ENCODE measurements at places on chromosomes 4 and X.

- no peak for DNase-seq
These were observed 2.9 kb upstream of the LEF1 start for GRCh38 chr4:108171339-108172230.

- no peak for DNase-seq
These were observed 295.9 kb upstream of the NRK start for GRCh38 chrX:105526431-105526830.

DNA sequence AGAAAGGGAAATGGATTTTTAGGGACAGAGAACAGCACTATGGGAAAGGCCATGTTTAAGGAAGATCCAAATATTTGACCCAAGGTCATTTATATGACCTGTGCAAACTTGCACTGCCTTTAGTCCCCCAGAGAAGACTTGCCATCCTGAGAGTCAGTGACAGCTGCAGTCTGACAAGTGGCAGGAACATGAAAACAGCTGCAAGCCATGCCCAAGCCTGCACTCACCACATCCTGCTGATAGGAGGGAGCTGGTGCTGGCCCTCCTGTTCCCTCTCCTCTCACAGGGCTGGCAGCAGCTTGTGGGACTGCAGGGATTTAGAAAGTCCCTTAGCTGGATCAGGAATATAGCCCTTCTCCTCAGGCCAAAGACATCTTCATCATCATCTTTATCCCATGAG lies 187.7 kb downstream of the RAP1GDS1 start:
- no peak for DNase-seq

DNA sequence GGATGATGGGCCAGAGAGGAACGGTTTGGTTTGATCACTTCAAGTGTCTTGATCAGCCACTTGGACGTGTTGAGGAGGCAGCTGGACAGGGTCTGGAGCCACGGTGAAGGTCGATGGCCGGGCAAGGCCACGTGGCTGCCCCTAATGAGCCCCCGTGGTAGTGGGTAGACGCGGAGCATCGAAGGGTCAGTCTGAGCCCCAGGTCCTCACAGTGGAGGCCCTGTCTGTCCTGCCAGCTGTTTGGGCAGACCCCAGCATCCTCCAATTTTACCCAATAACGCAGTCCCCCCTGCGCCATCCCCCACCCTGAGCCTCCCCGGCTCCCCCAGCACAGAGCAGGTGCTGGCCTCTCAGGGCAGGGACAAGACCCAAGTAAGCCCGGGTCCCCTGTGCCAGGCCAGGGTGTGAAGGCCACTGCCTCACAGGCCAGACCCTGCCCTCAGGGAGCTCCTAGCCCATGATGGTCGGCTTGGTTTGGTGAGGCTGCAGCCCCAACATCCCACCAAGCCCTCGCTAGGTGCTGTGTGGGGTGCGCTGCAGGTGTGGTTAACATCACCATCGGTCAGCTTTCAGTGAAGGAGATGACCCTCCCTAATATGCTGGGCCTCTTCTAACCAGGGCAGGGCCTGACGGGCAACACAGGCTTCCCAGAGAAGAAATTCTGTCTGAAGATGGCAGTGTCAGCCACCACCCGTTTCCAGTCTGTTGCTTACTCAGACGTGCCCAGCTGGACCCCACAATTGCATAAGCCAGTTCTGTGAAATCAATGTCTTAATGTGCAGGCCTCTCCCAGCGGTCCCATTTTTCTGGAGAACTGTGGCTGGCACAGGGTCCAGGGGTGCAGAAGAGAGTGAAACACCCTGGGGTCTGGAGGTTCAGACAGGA lies 40.5 kb upstream of the NKX1-1 start:
- no peak for DNase-seq

- no peak for DNase-seq
These were observed 14.3 kb downstream of the ZRSR2 start for GRCh38 chrX:15804563-15804962.

DNA sequence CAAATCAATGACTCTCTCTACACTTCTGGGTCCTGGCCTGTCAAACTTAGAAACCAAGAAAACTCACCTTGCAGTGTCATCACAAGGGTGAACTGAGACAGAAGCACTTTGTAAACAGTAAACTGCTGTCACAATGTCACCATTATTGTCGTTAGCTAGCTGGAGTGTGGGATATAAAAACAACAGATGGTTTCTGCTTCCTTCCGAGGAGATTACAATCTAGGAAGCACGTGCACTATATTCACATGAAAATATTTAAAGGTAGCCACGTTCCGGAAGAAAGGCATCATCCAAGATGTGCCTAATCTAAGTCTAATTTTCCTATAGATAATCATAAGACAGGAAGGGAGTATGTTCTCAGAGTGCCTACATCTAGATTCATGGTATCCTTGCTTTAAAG lies 64.7 kb upstream of the ACSL1 start:
- DNase-seq: no peak

DNA sequence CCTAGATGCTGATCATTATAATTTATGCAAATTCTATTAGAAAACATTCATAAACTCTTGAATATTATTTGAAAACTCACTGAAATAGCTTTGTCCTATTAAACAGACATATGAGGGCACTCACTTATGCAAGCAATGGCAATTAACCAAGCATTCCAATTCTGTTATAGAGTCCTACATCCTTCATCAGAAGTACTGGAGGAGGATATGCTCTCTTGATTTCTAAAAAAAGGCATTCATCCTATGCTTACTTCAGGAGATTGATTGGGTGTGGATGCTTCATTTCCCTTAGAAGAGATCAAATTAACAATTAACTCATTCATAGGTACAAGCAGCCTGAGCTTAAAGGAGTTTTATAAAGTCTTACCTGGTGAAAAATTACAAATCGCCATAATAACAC lies 1317.2 kb downstream of the PCDH7 start:
- DNase-seq: no peak

DNA sequence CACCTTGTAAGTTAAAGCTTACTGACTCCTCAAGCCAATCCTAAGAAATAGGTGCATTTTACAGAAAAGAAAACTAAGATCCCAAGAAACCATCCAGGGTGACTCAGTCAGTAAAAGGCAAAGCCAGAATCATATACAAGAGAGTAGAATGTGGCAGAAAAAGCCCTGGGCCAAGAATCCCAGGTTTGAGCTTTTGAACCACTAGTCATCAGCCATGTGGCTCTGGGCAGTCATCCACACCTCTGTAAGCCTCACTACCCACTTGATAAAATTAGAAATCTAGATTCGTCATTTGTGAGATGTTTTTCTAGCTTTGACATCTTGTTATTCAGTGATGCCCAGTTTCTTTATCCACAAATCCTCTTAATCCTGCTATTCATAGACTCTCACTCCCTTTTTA lies 122.2 kb upstream of the PDE5A start:
- peak; percentile 66 for DNase-seq

DNA sequence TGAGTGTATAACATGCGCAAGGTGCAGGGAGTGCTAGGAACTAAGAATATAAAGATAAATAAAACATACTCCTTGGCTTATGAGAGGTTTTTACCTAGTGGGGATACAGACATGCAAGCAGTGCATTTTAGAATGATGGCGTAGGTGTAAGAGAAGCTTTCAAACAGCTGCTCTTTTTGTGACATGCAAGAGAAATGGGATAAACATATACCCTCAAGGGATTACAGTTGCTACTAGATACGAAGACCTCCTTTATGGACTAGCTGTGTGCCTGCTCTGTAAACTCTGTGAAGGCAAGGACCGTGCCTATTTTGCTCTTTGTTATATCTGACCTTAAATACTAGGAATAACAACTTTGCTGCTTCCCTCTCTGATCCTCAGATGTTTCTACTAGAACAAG lies 39.0 kb upstream of the SLITRK4 start:
- no peak for DNase-seq

- no peak for DNase-seq
These were observed at the start of gene KCNIP4 for GRCh38 chr4:21948347-21949072. Gene KCNIP4, minus strand, starts transcription at chr4:21948772.

GRCh38 chr4:126386512-126386911 lies 1071.8 kb downstream of the FAT4 start:
- DNase-seq: peak; percentile 42

DNA sequence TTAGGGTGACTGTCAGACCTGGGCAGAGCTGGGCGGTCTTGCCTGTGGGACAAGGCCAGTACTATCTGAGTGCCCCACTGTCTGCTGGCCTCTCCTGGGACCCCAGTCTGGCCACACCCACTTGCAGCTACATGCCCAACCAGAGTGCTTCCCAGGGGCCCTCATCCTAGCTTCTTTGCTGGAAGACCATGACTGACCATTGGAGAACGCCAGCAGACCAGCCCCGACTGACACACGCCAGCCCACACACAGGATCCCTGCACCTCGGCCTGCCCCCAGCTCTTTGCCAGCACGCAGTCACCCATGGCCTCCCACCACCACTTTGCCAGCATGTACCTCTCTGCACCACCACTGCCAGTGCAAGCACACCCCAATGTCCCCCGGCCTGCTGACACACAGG lies 585.7 kb downstream of the ZNF674 start:
- no peak for DNase-seq

DNA sequence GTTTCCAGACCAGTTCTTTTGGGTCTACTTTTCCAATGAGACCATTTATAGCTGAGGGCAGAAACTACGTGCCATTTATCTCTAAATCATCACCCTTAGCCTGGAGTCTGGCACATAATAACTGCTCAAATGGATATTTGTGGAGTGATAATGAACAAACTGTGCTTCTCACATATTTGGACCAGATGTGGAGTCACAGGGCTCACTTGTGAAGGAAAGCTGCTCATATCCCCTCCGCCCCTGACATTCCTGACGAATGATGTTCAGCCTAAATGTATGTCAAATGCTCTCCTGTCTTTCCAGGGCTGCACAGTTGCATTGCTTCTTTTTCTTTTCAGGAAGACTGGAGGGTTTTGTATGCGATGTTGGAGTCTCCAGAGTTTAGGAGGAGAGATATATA lies 110.1 kb downstream of the GBA3 start:
- DNase-seq: no peak

- no peak for DNase-seq
These were observed 79.9 kb upstream of the AADAT start for GRCh38 chr4:170169699-170170098.

GRCh38 chrX:95145848-95146490 lies 1472.0 kb downstream of the FAM133A start:
- DNase-seq: no peak

DNA sequence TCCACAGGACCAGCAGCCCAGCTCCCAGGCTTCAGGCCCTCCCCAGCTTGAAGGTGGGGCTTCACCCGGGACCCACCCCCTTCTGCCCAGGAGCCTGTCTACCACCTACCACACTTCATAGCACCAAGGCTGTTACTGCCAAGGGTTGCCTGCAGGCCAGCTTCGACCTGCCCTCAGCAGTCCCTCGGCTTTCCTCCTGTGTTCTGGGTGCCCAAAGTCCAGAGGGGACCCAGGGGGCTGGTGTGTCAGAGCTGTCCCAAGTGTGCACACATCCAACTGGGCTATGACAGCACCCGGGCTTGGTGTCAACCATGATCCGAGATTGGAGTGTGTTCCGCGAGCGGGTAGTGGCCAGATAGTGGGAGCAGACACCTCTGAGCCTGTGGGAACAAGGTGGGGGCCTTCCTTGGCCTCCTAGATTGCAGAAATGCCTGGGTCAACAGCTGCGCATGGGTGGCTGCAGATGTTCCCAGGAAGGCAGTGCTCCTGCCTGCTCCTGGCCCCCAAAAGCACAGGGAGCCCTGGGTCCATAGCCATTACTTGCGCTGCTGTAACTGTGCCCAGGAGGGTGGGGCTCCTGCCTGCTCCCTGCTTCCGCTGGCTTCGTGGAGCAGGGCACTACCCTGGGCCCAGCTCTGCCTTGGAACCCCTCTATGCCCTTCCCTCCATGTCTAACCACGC lies 16.8 kb downstream of the SULT1B1 start:
- DNase-seq: no peak

- DNase-seq: no peak
These were observed at the start of gene GBA3 for GRCh38 chr4:22692736-22693135. Gene GBA3, plus strand, starts transcription at chr4:22692937.

- DNase-seq: peak; percentile 92
These were observed 356.5 kb downstream of the PDGFC start for GRCh38 chr4:156615066-156615531.

DNA sequence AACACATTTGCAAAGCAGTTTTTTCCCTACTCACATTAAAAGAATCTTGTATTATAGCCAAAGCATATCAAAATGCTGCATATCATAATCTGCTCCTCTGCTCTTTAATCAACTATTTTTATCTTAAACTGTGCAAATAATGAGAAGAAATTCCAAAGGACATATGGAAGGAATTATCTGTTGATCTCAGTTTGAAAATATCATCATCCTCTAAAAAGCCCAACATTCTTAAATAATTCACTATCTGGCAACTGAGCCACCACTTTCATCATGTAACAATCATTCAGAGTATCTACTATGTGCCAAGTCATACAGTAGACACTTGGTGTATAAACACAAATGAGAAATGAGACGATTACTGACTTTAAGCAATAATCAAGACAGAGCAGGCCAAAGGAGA lies 63.0 kb downstream of the PRSS12 start:
- no peak for DNase-seq

DNA sequence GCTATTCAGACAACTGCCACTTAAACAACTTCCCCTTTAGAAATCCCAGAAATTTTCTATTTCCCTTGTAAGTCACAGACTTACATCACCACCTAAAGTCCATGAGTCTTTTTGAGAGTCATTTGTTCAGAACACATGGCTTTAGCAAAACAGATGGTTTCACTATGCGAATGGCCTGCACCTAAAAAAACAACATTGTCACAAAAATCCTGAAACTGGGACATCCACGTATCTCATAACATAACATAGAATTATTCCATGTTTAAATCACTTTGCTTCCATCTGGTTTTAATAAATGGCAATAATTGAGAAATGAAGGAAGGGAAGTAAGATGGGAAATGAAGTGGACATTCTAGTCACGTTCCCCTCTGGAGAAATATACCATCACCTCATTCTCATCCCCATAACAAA lies 155.3 kb upstream of the EDNRA start:
- no peak for DNase-seq

Data from astrocyte of the cerebellum (primary cell).